Activated CD4-positive, alpha-beta T cell treated with anti-CD3 and anti-CD28 coated beads for 24 hours (primary cell): ENCODE measurements at places on chromosomes 2 and 18.

DNA sequence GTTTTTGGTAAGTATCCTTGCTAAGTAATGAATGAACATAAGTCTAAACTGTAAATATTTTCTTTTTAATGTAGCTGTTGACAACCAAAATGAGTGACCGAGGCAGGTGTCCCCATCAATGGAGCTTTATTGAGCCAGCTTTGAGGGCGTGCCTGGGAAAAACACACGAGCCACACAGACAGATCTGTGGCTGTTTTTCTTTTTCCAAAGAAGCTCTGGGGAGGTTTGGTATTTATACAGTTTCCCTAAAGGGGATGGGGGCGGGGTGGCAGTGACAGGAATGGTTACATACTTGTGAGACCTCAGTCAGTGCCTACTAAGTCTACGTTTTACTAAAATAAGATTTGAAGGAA, 11.2 kb downstream of the DBI start:
- no peak for DNase-seq

DNA sequence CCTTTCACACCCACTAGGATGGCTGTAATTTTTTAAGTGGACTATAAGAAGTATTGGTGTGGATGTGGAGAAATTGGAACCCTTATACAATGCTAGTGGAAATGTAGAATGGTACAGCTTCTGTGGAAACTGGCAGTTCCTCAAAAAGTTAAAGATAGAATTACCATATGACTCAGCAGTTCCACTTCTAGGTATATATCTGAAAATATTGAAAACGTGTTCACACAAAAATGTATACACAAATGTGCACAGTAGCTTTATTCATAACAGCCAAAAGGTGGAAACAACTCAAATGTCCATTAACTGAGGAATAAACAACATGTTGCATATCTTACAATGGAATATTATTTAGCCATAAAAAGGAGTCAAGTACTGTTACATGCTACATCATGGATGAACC, 17.7 kb downstream of the TANK start:
- DNase-seq: no peak

DNA sequence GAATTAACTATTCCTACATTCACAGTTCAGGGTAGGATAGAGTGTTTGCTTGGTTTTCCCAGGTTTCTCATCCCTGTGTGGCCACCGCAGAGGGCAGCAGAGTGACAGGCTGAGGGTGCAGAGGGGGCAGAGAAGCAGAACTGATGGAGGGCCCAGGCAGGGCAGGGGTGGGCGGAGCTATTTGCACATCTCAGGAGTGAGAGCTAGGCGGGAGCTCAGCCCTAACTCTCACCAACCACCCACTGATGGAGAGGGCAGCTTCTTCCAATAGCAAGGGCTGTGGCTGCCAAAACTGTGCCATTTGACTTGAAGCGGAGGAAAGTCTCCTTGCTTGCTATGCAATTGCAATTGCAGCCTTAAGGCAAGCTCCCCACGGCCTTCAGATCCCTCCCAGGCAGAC, 12.0 kb upstream of the DARS1 start:
- no peak for DNase-seq

DNA sequence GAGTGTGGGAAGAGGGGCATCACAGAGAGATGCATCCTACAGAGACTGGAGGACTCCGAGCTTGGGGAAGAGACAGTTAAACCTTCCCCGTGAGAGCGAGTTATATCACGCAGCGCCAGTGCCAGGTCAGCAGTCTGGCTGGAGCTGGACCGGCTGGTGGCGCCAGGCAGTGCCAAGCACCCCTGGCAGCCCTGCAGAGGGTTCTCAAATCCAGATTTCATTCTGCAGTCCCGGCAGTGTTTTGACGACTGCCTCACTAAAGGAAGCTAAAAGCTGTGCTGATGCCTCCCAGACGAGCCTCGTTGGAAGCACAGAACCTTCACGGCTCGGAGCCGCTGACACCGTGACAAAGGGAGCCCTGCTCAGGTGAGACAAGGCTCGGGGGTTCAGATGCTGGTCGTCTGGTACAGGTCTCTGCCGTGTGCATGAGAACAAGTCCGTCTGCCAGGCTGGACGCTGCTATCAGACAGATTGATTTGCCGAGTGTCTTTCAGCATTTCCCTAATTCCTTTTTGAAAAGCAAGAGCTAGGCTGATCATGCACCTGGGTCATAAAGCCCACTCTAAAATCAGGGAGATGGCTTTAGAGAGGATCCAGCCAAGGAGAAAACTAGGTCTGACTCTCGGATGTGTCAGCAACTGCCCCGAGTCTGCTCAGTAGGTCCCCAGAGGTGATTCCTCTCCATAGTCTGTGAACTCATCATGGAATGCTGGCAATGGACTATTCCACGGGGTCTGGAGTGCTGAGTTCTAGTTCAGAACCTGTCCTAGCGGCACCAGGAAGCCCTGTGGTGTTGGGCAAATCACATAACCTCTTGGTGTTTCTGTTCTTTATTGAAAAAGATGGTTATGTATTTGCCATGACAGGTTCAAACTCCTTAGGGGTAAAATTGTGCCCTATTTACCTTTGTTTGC, 240.6 kb downstream of the SOX11 start:
- no peak for DNase-seq

GRCh38 chr2:149278161-149278871, 52.1 kb upstream of the LYPD6 start:
- no peak for DNase-seq
